ENCODE measurements at places on chromosomes 11 and 22. TPM values are rescaled to one million over a fixed set of nuclear protein-coding genes. Genes with fewer than 3 reads are reported as not detected.
A peak's percentile ranks its signal among the peaks of the same experiment; 100 is the strongest.

The SPI1 gene
- total RNA-seq, result 295 TPM

The C22orf15 gene
- total RNA-seq, result 5.9 TPM

The MEI1 gene
- 4.3 TPM for total RNA-seq

The TUG1 gene
- total RNA-seq, result 64.4 TPM

The C11orf87 gene
- 0.09 TPM for total RNA-seq

The PKNOX2 gene
- total RNA-seq, result 14.4 TPM

The LMNTD2 gene
- total RNA-seq, result 6.0 TPM

The BACE1 gene
- 28.4 TPM for total RNA-seq

The KLHL35 gene
- total RNA-seq, result 2.6 TPM

- H3K36me3 ChIP-seq, result no peaks in the 10 kb centered on the region
- H3K4me1 ChIP-seq, result peaks cover 76% of the 10 kb centered on the region
- H3K4me3 ChIP-seq, result peak within 1 kb of the TSS; percentile 72
- peak; percentile 84 for DNase-seq
Observed at GRCh38 chr11:126355324-126355925, at the start of gene ST3GAL4. Gene ST3GAL4 (plus strand): TSS chr11:126355686. CDS start chr11:126406156, 50,470 bp downstream.

GRCh38 chr22:20983081-20983771 is 1.1 kb downstream of the LZTR1 start:
- H3K4me1 ChIP-seq, result peaks cover 33% of the 10 kb centered on the region
- H3K4me3 ChIP-seq, result peak overlapping the region; percentile 90
- no peak for DNase-seq

- no peak overlapping the region for H3K27ac ChIP-seq
- H3K4me3 ChIP-seq, result no peak overlapping the region
- H3K36me3 ChIP-seq, result no peaks in the 10 kb centered on the region
Observed at GRCh38 chr22:39809772-39810557, 83.6 kb downstream of the ENTHD1 start.

- H3K27ac ChIP-seq, result no peak overlapping the region
- no peaks in the 10 kb centered on the region for H3K36me3 ChIP-seq
- no peaks in the 10 kb centered on the region for H3K27me3 ChIP-seq
- DNase-seq, result no peak
- peaks cover 22% of the 10 kb centered on the region for H3K4me1 ChIP-seq
- no peak overlapping the region for H3K4me3 ChIP-seq
Observed at GRCh38 chr22:31077681-31078080, 3.4 kb upstream of the SMTN start.

DNA sequence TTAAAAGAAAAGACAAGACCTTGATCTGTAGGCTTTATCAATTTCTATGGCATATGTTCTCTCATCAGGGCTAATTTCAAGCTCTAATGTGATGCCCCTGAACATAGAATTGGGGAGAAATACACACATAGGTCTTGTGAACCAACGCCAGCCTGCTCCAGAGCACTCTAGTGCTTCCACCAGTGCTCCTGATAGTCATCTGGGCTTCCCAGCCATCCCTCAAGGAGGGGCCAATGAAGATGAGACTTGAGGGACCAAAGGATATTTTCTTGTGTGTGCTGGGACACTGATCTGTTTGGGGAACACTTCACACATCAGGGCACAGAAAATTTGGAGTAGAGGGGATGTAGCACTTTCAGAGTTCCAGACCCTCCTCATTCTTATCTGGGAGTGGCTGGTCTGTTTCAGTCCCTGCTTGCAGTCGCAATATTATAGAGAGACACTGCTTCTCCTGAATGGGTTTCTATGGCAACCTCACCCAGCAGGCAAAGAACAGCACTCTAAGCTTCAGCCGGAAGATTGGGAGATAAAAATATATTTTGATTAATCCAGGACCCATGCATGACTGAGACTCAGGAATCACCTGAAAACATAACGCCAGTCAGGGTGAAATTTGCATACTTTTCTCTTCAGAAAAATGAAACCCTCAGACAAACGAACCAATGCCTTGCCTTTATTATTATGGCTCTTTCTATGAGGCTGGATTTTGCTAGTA is 28.4 kb upstream of the SCN3B start:
- peaks cover 5% of the 10 kb centered on the region for H3K27me3 ChIP-seq
- H3K36me3 ChIP-seq, result no peaks in the 10 kb centered on the region
- no peak overlapping the region for H3K4me3 ChIP-seq
- H3K27ac ChIP-seq, result no peak overlapping the region
- DNase-seq, result no peak
- no peaks in the 10 kb centered on the region for H3K4me1 ChIP-seq

- H3K4me3 ChIP-seq, result peak overlapping the region; percentile 72
- peaks cover 50% of the 10 kb centered on the region for H3K27me3 ChIP-seq
- H3K27ac ChIP-seq, result peak overlapping the region; percentile 24
Observed at GRCh38 chr11:76209973-76210930, 4.0 kb upstream of the WNT11 start.

GRCh38 chr11:11125618-11126017 is 227.4 kb downstream of the CSNK2A3 start:
- no peak overlapping the region for H3K4me3 ChIP-seq
- DNase-seq, result no peak
- H3K27me3 ChIP-seq, result no peaks in the 10 kb centered on the region
- H3K4me1 ChIP-seq, result no peaks in the 10 kb centered on the region

GRCh38 chr22:49303781-49304461 is 523.8 kb downstream of the BRD1 start:
- H3K27me3 ChIP-seq, result peaks cover 24% of the 10 kb centered on the region
- no peak overlapping the region for H3K27ac ChIP-seq
- DNase-seq, result no peak
- H3K36me3 ChIP-seq, result no peaks in the 10 kb centered on the region
- no peaks in the 10 kb centered on the region for H3K4me1 ChIP-seq

- peaks cover 6% of the 10 kb centered on the region for H3K27me3 ChIP-seq
- H3K27ac ChIP-seq, result no peak overlapping the region
- H3K36me3 ChIP-seq, result no peaks in the 10 kb centered on the region
- no peaks in the 10 kb centered on the region for H3K4me1 ChIP-seq
- H3K4me3 ChIP-seq, result no peak overlapping the region
- no peak for DNase-seq
Observed at GRCh38 chr11:66393954-66394353, 22.4 kb upstream of the SLC29A2 start.

GRCh38 chr11:27806122-27806521 is 105.9 kb upstream of the BDNF start:
- H3K27me3 ChIP-seq, result no peaks in the 10 kb centered on the region
- no peak overlapping the region for H3K4me3 ChIP-seq
- DNase-seq, result no peak
- H3K36me3 ChIP-seq, result no peaks in the 10 kb centered on the region

Measured in lower lobe of right lung (tissue), 2 donors.